ENCODE measurements at places on chromosomes 16 and 17.

DNA sequence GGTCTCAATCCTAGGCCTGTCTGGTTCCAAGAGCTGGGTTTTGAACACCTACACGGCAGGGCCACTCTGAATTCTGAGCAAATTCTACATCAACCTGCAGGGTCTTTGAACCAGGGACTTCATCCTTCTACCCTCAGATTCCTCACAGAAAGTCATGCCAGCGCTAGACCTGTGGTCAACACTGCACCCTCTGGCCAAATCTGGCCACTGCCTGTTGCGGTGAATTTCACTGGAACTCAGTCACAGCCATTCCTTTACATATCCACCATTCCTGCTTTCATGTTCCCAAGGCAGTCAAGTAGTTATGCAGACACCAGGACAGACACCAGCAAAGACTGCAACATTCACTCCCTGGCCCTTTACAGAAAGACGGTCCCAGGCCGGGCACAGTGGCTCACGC is 144.6 kb downstream of the C16orf95 start:
- no peak for DNase-seq

- DNase-seq: no peak
Observed at GRCh38 chr17:74776990-74777389, 845 bp upstream of the NAT9 start.

DNA sequence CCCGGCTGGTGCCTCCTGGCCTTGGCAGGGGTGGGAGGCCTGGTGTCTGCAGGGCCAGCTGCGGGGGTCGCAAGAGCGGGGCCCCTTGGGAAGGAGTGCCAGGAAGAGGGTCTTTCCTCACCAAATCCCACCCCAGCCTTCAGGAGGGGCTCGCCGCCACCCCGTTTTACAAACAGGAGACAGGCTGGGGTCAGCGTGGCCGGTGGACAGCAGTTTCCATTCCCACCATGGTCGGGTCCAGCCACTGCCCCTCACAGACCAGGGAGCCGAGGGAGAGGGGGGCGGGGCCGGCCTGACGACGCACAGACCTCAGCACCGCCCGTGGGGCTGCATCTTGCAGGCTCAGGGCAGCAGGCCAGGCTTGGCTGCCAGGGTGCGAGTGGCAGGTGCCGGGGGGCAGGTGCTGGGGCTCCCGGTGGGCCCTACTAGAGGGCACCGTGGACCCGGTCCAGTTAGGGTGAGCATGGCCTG is 7.6 kb downstream of the CBFA2T3 start:
- DNase-seq: no peak

- DNase-seq: no peak
Observed at GRCh38 chr16:80319181-80319580, 221.6 kb upstream of the DYNLRB2 start.

DNA sequence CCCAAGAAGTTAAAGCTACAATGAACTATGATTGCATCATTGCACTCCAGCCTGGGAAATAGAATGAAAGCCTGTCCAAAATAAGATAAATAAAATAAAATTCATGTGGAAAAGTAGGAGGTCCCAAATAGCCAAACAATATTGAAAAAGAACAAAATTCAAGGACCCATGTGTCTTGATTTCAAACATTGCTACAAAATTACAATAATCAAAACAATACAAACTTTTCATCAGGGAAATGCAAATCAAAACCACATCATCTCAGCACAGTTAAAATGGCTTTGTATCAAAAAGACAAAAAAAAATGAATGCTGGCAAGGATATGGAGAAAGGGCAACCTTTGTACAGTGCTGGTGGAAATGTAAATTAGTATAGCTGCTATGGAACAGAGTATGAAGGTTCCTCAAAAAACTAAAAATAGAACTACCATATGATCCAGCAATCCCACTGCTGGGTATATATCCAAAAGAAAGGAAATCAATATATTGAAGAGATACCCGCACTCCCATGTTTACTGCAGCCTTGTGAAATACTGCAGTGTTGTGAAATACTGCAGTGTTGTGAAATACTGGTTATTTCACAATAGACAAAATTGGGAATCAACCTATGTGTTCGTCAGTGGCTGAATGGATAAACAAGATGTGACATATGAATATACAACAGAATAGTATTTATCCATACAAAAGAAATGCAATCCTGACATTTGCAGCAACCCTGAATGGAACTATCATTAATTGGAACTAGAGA is 24.5 kb upstream of the ZNF287 start:
- DNase-seq: no peak

- DNase-seq: no peak
Observed at GRCh38 chr16:81053761-81054160, 18.1 kb downstream of the ATMIN start.

- no peak for DNase-seq
Observed at GRCh38 chr16:87569601-87570571, 32.4 kb upstream of the JPH3 start.

- DNase-seq: no peak
Observed at GRCh38 chr17:40450175-40450574, 6.9 kb downstream of the IGFBP4 start.

DNA sequence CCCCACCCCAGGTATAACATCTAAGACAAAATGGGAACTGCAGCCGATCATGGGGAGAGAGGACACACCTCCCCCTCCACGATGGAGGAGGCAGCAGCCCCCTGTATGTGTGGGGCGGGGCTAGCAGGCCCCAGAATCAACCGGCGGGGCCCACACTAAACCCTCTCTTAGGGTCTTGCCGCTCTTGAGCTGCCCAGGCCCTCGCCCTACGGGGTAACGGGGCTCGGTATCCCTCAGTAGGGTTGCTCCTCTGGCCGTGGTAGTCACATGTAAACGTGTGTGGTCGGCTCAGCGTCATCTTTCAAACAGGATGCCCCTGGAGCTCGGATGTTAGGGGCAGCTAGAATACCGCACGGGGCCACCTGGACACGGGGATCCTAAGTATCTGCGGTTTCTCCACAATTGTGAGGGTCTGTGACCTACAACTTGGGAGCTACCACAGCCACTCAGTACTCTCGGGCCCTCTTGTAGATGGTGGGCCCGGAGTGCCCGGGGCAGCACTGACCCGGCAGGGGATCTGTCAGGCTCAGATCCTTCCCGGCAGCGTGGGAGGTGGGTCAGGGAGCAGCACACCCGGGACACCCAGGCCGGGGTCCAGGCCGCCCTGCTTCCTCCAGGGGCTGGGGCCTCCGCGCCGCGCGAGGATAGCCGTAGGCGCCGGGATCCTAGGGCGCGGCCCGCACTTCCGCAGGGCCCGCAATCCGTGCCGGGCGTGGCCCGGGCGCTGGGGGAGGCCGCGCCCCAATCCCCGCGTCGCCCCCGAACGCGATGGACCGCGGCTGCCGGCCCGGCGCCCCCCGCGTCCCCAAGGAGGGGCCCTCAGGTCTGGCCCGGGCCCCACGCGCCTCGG is 781 bp downstream of the ARHGDIA start:
- peak; percentile 23 for DNase-seq

DNA sequence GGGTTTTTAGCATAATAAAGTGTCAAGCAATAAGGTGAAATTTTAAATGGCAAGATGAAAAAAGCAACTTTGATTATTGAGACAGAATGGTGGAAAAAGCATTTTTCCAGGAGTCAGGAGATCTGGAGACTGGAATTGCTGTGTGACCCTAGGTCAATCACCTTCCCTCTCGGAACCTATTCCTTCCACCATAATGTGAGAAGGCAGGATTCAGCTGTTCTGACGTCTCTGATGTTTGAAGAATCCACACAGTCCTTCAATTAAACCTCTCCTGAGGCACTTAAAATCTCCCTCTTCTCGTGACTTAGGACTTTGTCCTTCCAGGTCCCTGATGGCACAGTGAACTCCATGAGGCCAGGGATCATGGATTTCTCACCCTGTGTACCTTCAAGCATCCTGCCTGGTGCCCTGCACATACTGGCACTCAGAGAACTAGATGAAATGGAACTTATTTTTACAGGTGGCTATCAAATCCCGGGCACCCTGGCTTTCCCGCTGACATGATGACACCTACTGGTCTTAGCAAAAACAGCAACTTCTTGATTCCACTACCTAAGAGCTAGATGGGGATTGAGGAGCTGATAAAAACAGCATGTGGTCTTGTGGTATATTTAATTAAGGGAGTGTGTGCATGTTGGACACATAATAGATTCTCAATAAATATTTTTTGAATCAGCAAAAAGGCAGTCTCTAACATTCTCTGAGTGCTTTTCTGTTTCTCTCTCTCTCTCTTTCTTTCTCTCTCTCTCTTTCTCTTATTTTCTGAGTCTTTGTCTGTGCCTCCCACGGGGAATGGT is 2.3 kb upstream of the CCDC182 start:
- peak; percentile 4 for DNase-seq

- DNase-seq: no peak
Observed at GRCh38 chr17:72271603-72272002, 150.8 kb downstream of the SOX9 start.

DNA sequence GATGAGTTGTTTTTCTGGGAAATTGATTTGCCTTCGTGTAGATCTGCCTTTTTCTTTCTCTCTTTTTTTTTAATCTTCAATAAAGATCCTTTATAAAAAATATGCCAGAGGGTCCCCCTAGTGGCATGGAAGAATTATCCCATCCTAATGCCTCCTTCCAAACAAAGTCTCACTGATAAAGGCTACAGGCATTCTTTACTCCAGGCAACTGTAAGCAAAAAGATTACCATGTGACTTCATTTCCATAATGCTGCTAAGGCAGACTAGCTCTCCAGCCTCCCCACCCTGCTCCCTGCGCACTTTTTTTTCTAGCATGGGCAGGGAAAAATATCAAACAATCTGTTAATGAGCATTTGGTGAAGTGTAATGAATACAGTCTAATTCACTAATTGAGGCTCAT is 220.2 kb upstream of the CDH8 start:
- DNase-seq: no peak

GRCh38 chr17:76264425-76264754 is 758 bp upstream of the UBALD2 start:
- no peak for DNase-seq

- no peak for DNase-seq
Observed at GRCh38 chr16:22184615-22184968, 21.5 kb upstream of the EEF2K start.

DNA sequence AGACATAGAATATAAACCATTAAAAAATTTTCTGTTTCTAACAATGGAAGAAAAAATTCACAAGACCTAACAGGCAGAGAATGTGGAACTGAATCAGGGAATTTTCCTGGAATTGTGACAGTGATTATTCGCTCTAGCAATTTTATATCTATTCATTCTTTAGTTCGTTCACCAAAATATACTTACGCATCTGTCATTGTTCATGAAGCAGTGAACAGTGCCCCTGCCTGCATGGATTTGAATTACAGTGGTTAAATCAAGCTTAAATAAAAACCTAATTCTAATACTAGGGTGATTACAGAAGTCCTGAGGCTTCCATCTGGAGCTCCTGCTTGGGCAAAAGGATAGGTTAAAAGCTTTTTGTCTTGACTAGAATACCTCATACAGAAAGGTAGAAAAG is 48.6 kb downstream of the ABCA8 start:
- DNase-seq: no peak

DNA sequence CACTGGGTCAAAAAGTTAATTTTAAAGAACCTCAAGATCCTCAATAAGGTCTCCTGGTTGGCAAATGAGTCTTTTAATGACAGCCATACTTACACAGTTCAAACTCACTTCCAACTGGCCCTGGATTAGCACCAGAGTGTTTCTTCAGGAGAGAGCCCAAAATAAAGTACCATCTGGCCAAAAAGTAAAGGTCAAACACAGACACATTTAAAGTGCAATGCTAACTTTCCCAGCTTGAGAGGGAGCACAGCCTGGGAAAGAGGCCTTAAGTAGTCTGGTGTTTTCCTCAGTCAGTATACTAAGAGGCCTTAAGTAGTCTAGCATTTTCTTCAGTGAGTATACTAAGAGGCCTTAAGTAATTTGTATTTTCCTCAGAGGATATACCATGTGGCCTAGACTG is 46.6 kb upstream of the ERN1 start:
- DNase-seq: no peak

DNA sequence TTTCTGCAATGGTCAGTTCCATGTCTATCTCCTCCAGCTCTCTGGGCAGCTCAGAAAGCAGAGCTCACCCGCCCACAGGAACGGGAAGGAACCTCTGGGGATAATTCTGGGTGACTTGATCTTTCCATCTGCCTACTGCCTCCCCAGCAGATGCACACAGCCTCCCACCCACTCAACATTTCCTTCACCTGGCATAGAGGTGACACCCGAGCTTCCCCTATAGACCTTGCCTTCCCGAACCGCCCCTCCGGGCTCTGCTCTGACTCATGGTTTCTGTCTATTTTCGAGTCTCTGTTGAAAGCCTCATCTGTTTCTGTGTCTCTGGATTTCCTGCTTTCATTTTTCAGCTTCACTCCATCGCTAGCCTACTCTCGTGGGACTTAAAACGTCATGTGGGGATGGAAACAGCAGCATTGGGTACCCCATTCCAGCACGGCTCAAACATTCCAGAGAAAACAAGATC is 11.4 kb downstream of the GGA3 start:
- no peak for DNase-seq

- DNase-seq: no peak
Observed at GRCh38 chr17:58829172-58829637, 73.6 kb downstream of the PPM1E start.

GRCh38 chr17:75749545-75750389 is 15.2 kb downstream of the GALK1 start:
- DNase-seq: peak; percentile 63

DNA sequence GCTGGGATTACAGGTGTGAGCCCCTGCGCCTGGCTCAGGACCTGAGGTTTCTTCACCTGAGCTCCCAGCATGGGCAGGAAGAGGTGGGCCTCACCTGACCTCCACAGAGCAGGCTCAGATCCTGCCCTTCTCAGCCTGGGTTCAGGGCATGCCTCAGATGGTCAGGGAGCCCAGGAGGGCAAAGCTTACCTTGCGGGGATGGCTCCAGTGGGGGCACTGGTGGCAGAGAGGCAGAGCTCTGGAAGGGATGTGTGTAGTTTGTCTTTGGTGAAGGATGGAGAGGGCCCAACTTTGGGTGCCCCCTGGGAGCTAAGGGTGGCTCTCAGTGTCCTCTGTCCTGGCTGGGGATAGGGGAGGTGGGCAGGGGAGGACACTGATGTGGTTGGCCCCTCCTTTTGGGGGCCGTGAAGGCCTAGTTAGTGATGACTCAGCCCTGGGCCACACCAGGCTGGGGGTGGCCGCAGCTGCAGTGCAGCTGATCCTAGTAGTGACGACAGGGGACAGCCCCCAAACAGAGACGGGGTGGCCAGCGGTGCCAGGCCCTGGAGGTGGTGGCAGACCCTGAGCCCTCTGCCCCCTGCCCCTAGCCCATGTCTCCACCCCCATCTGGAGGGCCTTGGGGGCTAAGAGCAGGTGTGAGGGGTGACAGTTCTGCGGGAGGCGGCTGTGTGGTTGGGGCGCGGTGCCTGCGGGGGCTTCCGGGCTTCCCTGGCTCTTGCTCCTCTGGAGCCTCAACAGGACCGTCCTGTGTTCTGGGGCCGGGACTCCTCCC is 5.8 kb downstream of the NHERF2 start:
- DNase-seq: no peak

- no peak for DNase-seq
Observed at GRCh38 chr16:56047307-56048234, 143.7 kb upstream of the GNAO1 start.

GRCh38 chr17:29948448-29949215 is 7.2 kb downstream of the EFCAB5 start:
- no peak for DNase-seq

GRCh38 chr17:40014375-40014980 is 762 bp upstream of the CSF3 start:
- DNase-seq: no peak

- DNase-seq: no peak
Observed at GRCh38 chr16:4182581-4183236, 59.2 kb downstream of the SRL start.

All from effector memory CD4-positive, alpha-beta T cell (primary cell).